EL (cell line): ENCODE measurements at places on chromosomes 7 and 10.

DNA sequence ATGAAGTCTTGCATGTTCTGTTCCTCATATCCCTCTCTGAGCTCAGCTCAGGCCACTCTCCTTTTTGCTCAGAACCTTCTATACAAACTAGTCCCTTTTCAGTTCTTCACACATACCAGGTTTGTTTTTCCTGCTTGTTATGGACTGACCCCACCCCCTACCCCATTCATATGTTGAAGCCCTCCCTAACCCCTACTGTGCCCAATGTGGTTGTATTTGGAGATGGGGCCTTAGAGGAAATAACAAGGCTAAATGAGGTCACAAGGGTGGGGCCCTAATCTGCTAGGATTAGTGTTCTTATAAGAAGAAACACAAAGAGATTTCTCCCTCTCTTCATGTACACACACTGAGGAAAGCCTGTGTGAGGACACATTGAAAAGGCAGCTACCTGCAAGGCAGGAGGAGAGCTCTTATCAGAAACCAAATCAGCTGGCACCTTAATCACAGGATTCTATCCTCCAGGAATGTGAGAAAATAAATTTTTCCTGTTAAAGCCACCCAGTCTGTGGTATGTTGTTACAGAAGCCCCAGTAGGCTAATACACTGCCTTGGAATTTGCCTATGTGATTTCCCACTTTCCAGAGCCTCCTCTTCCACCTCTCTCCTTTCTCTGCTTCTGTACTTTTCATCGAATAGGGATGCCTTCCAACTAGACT lies 67.3 kb upstream of the DNAJB12 start:
- DNase-seq, result no peak

DNA sequence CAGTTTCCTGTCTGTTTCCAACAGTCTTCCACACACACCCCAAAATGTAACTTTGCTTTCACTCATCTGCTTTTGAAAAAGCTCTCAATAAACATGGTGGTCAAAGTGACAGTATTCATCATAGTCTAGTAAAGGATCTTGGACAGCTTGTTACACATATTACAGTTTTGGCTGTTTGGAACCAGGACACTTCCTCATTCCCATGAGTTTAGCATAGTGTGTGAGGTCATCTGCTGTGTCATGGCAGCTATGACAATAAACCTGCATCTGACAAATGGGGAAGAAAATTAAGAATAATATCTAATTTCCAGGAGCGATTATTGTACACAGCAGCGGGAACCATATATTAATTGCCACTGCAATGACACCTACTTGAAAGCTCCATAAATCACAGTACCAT lies 184.3 kb upstream of the SLC26A5 start:
- DNase-seq, result peak; percentile 50

- DNase-seq, result no peak
Measured at GRCh38 chr7:41554481-41554880, 148.4 kb downstream of the INHBA start.

- DNase-seq, result peak; percentile 25
Measured at GRCh38 chr10:70193391-70193844, 23.1 kb upstream of the SAR1A start.

DNA sequence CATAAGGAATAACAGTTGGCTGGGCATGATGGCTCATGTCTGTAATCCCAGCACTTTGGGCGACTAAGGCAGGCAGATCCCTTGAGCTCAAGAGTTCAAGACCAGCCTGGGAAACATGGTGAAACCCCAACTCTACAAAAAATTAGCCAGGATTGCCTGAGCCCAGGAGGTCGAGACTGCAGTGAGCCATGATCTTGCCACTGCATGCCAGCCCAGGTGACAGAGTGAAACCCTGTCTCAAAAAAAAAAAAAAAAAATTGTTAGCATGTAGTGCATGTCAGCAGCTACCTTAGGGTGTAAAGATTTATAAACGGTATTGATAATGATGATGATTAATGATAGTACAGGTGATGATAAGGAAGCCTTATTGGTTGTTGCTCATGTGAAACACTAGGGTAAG lies 331.2 kb upstream of the FZD1 start:
- DNase-seq, result no peak

DNA sequence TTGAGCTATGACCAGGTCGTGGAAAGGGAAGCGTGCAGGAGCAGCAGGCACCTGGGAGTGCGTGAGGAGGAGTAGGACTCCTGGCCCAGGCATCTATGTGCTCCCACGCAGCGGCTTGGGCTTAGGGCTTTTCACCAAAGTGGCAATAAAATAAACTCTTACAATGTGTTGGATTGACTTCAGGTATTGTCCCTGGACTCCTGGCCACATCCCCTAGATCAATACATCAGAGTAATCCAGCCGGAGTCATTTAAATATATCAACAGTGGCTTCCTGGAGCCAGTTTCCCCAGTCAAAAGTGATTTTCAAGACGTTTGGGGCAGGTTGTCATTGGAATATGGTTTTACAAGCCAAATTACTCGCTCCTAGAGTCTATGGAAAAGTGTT lies 344.4 kb downstream of the WDR11 start:
- DNase-seq, result no peak

DNA sequence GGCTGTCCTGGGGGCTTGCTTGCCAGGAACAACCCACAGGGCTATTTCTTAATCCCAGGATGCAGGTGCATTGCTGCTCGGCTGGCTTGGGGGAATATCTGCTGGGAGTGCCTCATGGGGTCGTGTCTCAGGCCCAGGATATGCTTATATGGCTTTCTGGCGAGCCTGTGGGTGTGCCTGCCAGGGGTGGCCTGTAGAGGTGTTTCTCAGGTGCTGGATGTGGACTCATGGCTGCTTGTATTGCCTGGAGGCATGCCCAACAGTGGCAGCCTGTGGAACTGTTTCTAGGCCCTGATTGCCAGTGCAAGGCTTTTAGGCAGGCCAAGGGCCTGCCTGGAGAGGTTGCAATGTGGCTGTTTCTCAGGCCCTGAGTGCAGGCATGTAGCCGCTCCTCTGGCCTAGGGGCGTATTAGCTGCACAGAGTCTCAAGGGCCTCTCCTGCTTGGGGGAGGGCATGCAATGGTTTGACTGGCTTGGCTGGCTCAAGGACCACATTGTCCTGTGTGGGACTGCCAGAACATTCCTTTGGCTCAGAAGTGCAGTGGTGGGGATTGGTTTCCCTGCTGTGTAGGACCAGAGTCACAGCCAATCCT lies 202.1 kb downstream of the ATRNL1 start:
- DNase-seq, result no peak

DNA sequence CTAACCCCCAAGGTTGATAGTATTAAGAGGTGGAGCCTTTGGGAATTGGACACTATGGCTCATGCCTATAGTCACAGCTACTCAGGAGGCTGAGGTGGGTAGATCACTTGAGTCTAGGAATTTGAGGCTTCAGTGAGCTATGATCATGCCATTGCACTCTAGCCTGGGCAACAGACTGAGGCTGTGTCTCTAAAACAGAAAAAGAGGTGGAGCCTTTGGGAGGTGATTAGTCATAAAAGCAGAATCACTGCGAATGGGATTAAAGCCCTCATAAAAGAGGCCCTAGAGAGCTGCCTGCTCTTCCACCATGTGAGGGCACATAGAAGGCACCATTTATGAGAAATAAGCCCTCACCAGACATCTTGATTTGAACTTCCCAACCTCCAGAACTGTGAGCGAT lies 81.9 kb downstream of the SKAP2 start:
- DNase-seq, result peak; percentile 26

DNA sequence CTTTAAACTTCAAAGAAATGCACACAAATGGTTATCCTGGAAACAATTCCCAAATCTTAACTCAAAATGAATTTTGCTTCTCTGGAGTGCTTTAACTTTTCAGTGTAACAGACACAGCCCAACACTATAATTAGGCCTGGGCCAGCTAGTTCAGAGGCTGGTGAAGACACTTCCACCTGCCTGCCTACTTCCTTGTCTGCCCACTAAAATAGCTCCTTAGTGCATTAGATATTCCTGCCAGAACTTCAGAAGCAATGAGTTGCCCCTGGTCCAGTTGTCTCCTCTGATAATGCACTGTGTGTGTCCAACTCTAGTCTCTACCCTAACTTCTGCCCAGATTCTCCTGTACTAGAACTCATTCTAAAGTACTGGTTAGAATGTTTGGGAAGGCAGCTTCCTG lies 150.9 kb upstream of the PRSS58 start:
- no peak for DNase-seq

GRCh38 chr10:124253006-124253405 lies 159.6 kb upstream of the CHST15 start:
- no peak for DNase-seq

- DNase-seq, result no peak
Measured at GRCh38 chr10:34206078-34206934, 608.8 kb downstream of the PARD3 start.

- DNase-seq, result peak; percentile 20
Measured at GRCh38 chr10:28367929-28368484, 65.1 kb upstream of the MPP7 start.

DNA sequence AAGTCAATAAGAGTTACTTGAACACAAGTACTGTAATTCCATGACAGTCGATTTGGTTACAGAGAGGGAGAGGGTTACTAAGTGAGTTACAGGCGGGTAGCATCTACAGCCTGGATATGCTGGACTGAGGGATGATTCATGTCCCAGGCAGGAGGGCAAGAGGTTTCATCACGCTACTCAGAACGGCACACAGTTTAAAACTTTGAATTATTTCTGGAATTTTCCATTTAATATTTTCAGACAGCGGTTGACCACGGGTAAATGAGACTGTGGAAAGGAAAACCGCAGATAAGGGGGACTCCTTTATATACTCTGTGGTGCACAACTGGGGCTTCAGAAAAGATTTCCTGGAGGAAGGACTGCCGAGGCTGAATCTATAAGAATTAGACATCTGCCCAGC lies 25.7 kb upstream of the LRRC4 start:
- peak; percentile 91 for DNase-seq

DNA sequence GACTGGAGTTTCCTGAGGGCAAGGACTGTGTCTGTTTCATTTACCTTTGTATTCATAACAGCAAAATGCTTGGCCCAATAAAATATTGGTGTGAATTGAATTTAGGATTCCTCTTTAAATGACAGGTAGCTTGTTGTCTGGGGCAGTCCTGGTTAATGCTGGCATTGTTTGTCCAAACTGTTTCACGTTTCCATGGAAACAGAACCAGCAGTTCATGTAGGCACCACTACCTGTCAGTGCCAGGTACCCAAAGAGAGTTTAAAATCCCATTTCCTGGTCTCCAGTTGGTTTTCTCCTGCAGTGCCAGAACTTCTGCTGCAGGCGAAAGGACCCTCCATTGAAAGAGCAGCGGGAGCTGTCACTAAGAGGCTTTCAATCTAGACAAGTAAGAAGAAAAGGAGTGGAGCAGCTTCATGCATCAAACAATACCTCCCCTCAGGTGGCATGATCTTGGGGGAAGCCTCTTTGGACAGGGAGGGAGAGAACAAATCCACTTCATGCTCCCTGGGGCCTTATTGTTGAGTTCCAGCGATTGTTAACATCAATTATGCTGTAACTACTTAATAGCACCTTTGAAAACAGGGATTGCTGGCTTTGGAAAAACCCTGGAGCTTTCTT lies 109.6 kb downstream of the KIF20B start:
- DNase-seq, result no peak

DNA sequence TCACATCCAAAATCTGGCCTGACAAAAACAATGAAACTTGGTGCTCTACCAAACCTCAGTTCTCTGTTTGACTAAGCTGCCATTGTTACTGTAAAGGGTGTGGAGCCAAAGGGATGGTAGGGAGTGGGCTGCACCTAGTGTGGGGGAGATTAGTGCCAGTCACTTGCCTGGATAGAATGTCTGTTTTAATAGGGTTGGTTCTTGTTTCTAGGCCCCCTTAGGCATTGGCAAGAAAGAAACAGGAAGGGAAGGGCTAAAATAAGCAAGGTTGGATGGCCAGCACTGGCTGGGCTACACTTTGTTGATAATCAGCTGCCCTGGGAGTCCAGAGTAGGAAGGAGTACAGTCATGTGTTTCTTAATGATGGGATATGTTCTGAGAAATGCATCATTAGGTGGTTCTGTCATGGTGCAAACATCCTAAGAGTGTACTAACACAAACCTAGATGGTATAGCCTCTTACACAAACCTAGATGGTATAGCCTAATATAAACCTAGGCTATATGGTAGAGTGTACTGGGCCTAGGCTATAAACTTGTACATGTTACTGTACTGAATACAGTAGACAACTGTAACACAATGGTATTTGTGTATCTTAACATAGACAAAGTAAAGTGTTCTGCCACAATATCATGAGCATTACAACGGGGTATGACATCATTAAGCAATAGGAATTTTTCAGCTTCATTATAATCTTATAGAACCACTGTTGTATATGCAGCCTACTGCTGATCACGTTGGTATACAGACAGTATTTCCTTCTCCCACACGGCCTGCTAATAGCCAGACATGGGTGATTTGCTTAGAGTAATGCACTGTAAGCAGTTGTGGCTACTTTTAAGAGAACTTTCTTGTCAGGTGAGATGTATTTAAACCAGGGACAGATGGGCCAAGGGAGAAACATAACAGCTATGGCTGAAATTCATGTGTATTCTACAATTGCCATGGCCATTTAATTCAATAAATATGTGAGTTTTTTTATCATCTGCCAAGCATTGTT lies 15.4 kb downstream of the BBIP1 start:
- DNase-seq, result no peak

DNA sequence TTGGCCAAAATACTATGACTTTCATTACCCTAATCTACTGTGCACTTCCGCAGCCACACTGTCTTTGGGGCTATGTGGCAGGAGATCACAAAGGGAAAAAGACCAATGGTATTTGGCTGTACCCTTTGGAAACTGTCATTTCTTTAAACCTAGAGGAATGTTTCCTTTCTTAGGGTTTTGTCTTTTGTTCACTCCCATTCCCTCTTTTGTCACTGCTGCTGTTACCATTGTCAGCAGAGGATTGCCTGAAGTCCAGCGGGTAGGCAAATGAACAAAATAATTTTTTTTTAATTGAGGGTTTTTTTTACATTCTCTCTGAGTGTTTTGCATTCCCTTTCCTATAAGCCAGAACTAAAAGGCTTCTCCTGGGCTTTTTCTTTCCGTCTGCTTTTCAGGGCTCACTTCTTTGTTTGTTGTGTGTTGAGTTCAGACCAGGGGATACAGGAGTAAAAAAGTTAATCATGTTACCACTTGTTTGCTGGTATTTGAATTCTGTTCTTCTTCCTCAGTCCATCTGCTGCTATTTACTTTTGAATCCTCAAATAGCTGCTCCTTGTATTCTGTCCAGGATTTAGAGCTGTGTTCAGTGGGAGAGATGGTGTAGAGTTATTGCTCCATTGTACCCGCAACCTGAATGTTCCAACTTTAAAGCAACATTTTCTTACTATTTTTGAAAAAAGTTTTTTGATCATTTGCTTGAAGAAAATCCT lies 374.6 kb downstream of the SUGCT start:
- no peak for DNase-seq

- DNase-seq, result no peak
Measured at GRCh38 chr7:20532890-20533289, 82.6 kb upstream of the ABCB5 start.

GRCh38 chr7:134750083-134751062 lies 29.1 kb upstream of the CALD1 start:
- DNase-seq, result peak; percentile 59

GRCh38 chr7:37981664-37982063 lies 61.2 kb downstream of the EPDR1 start:
- DNase-seq, result no peak

DNA sequence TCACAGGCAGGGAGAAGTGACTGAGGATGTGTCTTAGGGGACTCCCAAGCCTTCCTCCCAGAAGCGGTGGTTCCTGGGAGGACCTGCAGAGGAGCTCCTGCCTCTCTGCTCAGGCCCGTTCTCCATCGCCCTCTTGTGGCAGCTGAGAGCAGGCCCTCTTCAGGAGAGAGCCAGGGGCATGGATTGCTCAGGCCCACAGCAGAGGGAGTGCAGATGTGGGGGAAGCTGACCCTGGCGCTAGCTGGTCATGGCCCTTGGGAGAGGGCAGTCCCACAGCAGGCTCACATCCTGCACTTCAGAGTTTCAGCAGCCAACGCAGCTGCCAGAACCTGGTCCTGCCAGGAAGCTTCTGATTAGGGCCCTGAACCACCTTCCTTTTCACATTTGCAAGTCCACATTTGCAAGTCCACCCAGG lies 94.8 kb upstream of the TARP start:
- DNase-seq, result peak; percentile 84
